ENCODE measurements at places on chromosomes 7 and 10.
A peak's percentile ranks its signal among the peaks of the same experiment; 100 is the strongest.

- DNase-seq: no peak
Measured at GRCh38 chr7:54465095-54465494, 77.1 kb upstream of the VSTM2A start.

DNA sequence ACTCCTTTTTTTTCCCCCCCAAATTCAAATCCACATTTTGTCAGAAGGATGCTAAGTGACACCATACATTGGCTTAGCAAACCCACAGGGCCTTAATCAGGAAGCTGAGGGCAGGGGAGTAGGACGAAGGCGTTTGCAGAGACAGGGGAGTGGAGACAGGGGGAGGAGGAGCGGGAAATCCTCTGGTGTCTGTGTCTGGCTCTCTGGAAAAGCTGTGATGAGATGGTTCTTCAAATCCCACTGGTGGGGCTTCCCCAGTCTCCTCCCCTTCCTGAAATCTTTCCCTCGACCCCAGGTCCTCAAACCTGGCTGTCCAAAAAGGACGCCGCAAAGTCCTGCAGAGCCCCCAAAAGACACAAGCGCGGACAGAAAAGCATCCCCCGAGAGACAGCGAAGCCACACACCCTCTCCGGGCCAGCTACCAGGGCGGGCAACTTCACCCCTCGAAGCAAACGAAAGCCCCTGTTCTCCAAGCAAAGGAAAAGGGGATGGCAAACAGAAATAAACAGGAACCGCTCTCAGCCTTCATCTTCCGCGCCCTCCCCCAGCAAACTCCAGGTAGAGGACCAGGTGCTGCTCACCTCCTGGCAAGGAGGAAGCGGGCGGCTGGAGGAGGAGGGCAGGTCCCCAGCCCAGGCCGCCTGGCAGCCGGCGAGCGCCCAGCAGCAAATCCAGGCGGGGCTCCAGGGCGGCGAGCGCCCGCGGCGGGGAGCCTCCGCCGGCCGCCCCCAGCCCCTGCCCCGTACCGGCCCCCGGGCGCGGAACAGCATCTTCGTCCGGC lies 520 bp downstream of the ELAPOR2 start:
- no peak for DNase-seq

- DNase-seq: no peak
Measured at GRCh38 chr10:46074196-46074946, 28.3 kb upstream of the MSMB start.

DNA sequence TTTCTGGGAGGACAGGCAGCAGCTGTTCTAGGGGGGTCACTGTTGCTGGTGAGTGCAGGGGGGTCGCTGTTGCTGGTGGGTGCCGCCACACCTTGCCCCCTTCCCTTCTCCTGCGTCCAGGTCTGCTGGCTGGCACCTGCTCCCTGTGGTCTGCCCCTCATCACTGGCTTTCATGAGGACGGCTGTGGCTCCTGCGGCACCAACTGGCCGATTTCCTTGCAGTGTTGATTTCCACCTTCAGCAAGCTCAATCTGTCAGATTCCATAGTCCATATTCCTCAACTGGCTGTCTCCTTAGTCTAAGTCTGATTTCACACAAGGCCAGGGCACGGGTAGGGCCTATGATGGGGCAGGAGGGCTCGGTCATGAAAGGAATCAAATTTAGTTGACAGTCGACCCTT lies 23.4 kb upstream of the GRB10 start:
- no peak for DNase-seq

GRCh38 chr7:50952544-50952943 lies 169.8 kb upstream of the GRB10 start:
- DNase-seq: no peak

DNA sequence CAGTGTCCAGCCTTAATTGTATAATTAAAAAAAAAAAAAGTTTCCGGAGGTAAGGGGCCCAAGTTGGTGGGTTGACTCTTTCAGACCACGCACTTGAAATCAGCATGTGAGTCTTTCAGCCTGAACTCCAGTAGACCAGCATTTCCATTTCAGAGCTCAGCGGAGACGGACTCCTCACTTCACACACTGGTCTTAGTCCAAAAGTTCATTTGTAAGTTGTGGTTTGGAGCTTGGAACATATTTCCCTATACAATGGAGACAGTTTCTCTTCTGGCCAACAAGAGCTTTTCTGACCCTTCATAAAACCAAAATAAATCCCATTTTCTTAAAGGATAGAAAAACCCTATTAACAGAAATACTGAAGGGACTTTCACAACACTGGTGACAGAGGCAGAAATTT lies 41.0 kb downstream of the ATXN7L1 start:
- DNase-seq: no peak

- DNase-seq: no peak
Measured at GRCh38 chr10:93495654-93496321, 624 bp upstream of the CEP55 start.

- DNase-seq: no peak
Measured at GRCh38 chr10:43679509-43679908, 30.8 kb upstream of the ZNF32 start.

GRCh38 chr7:1062296-1063294 lies 18.2 kb downstream of the GPR146 start:
- no peak for DNase-seq

DNA sequence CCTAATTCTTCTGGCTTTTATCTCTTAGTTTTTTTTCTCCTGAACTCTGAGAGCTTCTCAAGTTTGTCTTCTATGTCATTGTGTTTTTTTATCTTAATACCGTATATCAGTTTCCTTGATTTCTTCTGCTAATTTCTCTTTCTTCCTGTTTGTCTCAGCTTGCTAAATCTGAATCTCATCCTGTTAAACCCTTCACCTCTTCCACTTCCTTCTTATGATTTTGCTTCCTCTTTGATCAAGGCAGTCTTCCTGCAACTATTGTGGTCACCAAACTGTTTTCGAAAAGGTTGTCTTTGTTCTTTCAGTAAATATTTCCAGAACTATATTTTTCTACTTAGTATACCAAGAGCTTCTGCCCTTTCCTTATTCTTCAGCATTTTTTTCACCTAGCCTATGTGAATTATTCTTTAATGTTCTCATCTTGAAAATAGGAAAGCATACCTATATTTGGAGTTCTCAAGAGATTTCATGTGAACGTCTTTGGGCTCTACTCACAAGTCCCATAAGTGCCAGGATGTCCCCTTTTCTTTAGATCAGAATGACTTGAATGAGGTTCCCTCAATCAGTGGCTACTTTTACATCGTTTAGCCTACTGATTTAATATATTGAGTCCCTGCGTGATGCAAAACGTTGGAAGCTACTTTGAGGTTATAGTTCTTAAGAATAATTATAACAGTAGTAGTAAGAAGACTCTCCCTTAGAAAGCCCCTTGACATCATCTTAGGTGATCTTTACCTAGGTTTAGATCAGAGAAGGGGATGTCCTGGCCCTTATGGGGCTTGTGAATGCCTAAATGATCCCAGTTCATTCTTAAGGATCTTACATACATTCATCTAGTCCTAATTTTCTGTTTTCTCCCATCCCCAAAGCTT lies 415.4 kb upstream of the AUTS2 start:
- DNase-seq: no peak

DNA sequence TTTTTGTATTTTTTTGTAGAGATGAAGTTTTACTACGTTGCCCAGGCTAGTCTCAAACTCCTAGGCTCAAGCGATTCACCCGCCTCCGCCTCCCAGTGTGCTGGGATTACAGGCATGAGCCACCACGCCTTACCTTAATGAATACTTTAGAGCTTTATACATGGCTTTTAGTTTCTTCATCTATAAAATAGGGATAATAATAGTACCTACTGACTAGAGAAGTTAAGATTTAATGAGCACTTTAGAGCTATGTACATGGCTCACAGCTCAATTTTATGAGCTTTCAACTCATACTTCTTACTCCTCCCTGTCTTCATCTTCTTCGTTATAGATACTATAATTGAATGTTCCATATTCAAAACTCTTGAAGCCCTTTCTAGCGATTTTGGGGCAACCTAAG lies 229.7 kb upstream of the KAT6B start:
- DNase-seq: no peak

GRCh38 chr7:155229548-155230168 lies 68.0 kb upstream of the INSIG1 start:
- DNase-seq: no peak

DNA sequence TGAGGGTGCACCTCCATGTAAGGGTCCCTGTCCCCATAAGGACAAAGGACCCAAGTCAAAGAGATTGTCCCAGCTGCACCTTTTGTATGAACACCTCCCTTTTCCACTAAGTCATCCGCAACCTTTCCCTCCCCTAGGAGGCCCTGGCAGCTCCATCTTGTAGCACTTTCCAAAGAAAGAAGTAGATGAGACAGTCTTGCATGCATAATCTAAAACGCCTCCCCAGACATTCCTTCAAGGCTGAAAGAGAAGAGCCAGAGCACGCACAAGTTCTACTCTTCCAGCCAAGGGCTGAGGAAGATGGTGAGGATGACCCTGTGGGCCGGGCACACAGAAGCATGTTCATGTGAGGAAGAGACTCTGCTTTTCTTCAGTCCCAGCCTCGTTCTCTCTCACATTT lies 194.4 kb downstream of the TNS3 start:
- no peak for DNase-seq

DNA sequence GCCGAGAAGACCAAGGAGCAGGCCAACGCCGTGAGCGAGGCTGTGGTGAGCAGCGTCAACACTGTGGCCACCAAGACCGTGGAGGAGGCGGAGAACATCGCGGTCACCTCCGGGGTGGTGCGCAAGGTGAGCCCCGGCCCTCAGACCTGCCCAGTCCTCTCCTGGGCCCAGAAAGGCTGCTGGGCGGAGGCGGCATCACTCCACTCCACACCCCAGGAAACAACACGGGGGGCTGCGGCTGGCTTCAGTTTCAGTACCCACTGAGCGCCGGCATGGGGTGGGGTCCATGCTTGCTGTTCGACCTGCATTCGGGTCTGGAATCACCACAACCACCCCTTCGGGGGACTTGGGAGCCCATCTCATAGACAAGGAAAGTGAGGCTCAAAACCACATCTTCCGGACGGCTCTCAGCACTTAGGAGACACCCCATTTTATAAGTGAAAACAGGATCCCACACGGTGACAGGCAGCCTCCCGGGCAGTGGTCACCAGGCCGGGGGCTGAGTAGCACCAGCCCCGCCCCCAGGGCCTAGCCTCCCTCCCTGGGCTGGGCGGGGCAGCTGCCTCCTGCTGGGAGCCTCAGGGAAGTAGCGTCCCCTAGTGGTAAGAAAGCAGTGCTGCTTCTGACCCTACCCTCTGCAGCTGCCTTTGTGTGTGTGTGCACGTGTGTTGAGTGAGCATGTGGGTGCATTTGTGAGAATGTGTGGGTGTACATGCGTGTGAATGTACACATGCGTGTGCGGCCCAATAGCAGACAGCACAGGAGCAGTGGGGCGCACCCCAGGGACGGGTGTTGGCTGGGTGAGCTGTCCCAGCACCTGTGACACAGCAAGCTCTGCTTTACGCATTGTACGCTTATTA lies 1.8 kb downstream of the SNCG start:
- DNase-seq: no peak

DNA sequence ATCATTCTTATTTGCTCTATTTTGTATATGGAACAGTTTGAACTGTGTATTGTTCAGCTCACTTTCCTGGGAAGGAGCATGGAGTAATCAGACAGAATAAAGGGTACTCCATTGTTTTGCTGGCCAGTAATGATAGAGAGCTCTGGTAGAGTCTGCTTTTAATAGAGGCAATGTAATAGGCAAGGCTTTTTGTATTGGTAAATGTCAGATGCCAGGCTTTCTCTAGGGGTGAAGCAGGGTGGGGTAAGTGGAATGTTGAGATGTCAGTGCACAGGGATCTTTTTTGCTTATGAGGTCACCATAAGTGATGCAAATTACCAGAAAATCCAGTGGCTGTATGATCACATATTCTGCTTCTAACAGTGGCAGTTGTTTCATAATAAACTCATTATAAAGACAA lies 1088.3 kb upstream of the SORCS1 start:
- DNase-seq: no peak

- no peak for DNase-seq
Measured at GRCh38 chr10:97063271-97063982, 122.3 kb downstream of the SLIT1 start.

DNA sequence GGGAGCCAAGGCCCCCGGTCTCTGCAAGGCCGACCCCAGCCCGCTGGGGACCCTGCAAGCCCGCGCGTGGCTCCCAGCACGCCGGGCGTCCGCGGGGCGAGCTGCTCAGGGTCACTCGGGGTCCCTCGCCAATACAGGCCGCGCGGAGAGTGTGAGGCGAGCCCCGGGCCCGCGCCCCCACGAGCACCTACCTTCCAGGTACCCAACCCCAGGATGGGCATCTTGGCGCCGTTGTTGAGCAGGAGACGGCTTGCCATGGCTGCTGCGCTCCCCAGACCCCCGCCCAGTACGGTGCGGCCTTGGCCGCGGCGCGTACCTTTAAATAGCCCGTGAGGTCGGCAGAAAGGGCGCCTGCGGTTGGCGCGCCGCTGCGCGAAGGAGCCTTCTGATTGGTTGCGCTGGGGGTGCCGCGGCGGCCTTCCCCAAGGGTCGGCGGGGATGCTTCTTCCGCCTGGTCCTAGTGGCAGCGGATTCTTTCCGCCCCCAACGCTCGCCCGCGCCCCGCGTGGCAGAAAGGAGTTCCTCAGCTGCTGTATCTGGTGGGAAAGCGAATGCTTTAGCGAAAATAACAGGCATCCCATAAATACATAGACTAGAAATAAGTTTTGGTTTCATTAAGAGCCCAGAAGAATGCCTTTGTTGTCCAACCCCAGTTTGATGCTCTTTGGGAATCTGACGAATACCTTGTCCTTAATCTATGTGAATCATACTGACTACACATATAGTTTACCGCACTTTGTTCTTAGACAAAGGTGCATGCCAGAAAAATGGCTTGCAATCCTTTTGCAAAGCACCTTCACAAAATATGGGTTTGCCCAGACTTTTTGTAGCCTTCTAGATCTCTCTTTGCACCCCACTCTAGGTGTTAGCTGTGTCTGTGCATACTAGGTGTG lies at the start of gene AKR1B1:
Gene AKR1B1 (minus strand): TSS at position 295 of the 893 bp plus-strand sequence. CDS start 38 bp downstream, at position 257.
- peak; percentile 75 for DNase-seq

GRCh38 chr7:129240119-129240820 lies 15.4 kb downstream of the AHCYL2 start:
- DNase-seq: no peak

DNA sequence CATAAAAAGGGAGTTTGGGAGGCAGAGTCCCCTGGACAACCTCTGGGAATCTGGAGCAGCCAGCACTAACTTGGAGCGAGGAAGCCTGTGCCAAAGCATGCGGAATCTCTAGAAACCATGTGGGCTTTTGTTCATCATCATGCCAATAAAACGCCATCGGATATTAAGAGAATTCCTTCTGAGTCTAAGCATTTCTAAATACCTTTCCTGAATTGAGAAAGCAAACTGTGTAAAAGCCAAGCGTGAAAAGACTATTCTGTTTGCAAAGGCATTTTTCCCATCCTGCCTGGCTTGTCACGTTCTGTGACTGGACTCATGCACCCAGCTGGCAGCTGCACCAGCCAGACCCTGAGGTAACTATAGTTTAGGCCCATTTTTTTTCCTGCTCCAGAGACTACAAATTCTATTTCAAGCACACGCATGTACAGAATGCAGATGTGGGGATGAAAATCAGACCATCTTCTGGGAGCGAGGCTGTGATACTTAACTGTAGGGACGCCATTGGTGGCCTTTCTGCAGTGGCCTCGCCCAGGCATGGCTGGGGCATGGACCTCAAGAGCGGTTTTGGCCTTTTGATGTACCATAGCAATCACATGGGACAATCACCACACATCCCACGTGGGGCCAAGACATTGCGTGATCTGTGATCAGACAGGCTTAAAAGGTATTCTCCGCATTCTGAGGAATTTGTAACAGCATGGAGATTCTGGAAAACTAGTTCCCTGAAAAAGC lies 218.9 kb downstream of the KIAA1217 start:
- DNase-seq: no peak

- no peak for DNase-seq
Measured at GRCh38 chr7:43450894-43451293, 132.0 kb upstream of the STK17A start.

Measured in stimulated activated CD8-positive, alpha-beta memory T cell treated with anti-CD3 and anti-CD28 coated beads, Interleukin-15, amount 100 ng/mL, for 24 hours (primary cell).